ENCODE measurements at places on chromosomes 12 and 14. TPM values are rescaled to one million over a fixed set of nuclear protein-coding genes. Genes with fewer than 3 reads are reported as not detected.

Gene MGAT4C
- total RNA-seq = 1.0 TPM

- no peak for DNase-seq
These were observed 617 bp downstream of the TTC8 start for GRCh38 chr14:88825078-88825458.

GRCh38 chr14:96626121-96626768 lies 124.1 kb downstream of the PAPOLA start:
- DNase-seq = peak; percentile 53

DNA sequence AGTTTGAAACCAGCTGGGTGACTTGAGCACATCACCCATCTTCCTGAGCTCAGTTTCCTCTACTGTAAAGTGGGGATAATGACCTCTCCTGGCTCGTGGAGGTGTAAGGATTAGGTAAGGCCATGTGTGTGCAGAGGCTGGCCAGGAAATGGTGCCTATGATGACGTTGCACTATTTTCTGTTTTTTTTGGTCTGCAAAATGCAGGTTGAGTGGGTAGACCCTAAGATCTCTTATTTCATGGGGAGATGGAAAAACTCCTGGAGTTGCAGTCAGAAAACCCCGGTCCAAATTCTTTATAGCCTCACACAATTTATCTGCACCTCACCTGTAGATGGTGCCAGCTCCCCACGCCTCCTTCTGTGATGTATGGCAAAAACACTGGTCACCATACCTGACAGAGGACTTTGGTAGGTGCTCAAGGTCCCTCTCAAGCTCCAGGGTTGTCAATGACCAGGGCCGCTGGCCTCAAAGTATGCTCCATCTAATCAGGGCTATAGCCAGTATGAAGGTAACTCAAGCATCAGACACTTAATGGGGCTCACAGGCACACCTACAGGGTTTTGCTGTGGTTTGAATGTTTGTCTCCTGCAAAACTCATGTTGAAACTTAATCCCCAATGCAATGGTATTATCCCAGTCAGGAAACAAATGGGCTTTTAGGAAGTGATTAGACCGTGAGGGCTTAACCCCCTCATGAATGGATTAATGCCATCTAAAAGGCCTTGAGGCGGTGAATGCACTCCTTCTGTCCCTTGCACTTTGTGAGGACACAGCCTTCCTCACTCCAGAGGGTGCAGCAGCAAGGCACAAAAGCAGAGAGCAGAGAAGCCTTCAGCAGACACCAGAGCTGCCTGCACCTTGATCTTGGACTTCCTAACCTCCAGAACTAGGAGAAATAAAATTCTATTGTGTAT lies 17.6 kb downstream of the C14orf132 start:
- DNase-seq = no peak

- DNase-seq = no peak
These were observed 48.7 kb downstream of the CCDC88C start for GRCh38 chr14:91368776-91369416.

DNA sequence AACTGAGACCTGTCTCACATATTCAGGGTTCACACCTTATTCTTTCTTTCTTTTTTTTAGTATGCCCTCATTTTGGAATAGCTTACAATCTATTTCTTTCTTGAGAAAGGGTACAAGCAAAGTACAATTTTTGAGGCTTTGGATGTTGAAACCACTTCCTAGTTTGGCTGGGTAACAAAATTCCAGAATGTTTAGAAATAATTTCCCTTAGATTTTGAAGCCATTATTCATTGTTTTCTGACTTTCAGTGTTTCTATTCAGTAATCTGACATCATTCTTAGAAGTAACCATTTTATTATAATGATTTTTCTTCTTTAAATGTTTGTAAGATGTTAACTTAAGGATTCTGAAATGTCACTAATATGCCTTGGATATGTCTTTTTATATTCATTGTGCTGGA lies 28.2 kb downstream of the ST8SIA1 start:
- no peak for DNase-seq

- no peak for DNase-seq
These were observed 825.2 kb downstream of the AACS start for GRCh38 chr12:125890366-125890905.

DNA sequence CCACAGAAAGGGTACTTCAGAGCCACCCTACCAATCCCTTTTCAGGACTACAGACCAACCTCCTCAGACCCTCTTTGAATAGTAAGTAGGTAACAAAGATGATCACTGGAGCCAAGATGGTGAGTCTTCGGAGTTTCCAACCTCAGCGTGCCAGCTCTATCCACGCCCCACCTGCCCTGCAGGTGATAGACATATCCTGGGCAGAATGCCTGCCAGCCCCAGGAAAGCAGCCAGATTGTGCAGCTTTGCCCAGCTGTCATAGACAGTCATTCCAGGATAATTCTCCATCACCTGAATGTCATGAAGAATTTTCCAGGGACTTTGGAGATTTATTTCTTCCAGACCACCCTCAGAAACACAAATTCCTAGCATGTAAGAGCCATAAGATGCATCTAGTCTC lies 434.4 kb downstream of the RGS6 start:
- no peak for DNase-seq

Gene CRACR2A
- 5.0 TPM for total RNA-seq

- DNase-seq = no peak
These were observed 17.9 kb downstream of the NFKBIA start for GRCh38 chr14:35386673-35387125.

Gene MEG3
- total RNA-seq = 246 TPM

Gene IRAK3
- 32.2 TPM for total RNA-seq

GRCh38 chr12:66587912-66588311 lies 91.0 kb downstream of the GRIP1 start:
- no peak for DNase-seq

Measured in aorta (tissue), 5 donors.